ENCODE measurements at places on chromosomes 12 and 14.

DNA sequence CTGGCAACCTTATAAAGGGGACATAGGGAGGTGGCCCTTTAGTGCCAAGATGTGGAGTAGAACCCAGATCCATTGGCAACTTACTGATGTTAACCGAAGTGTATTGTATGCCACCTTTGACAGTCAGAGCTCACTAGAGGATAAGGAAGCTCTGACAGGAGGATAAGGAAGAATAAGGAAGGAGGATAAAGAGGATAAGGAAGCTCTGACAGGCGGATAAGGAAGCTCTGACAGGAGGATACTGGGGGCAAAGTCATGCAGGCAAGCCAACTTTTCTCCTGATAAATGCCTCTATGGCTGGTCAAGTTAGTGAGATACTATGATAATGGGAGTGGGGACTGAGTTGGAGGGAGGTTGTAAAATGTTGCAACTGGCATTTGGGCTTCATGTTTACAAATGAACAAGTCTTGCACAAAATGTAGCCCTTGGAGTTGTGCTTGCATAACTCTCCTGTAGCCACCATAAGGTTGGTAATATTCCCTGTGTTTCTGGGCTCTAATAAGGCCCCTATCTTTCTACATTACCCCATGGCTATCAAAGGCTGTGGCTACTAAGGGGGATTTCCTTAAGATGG, 17.7 kb upstream of the DHRS2 start:
- no peak for DNase-seq

DNA sequence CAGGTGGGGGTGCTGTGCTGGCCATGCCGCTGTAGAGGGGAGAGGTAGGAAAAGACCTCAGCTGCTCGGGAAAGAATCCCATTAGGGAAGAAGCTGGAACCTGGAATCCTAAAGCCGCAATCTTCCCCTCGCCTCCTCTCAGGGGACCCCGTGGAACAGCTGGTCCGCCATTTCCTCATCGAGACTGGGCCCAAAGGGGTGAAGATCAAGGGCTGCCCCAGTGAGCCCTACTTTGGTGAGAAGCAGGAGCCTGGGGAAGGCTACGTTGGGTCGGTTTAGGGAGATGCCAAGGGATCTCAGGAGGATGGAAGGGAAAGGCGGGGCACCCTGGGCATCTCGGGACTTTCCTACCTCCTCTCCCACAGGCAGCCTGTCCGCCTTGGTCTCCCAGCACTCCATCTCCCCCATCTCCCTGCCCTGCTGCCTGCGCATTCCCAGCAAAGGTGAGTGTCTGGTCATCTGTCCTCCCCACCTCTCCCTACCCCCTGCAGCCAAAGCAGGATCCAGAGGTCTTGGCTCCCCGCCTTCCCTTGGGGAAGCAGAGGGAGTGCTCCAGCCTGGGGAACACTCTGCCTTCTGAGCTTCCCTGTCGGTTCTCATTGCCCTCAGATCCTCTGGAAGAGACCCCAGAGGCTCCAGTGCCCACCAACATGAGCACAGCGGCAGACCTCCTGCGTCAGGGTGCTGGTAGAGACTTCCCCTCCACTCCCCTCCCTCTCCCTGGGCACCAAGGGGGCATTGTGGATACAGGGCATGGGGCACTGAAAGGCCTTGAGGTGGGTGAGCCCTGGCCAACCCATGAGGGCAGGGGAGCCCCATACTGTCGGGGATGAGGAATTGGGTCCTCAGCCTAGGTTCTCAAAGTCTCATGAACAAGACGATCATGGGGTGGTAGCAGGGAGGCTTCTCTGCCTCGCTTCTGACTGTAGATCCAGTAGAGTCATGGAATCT, 12.4 kb downstream of the TNS2 start:
- no peak for DNase-seq

GRCh38 chr14:39154594-39155189, 15.4 kb downstream of the TRAPPC6B start:
- DNase-seq = no peak

GRCh38 chr14:100329233-100330006, 6.3 kb downstream of the SLC25A47 start:
- DNase-seq = no peak

DNA sequence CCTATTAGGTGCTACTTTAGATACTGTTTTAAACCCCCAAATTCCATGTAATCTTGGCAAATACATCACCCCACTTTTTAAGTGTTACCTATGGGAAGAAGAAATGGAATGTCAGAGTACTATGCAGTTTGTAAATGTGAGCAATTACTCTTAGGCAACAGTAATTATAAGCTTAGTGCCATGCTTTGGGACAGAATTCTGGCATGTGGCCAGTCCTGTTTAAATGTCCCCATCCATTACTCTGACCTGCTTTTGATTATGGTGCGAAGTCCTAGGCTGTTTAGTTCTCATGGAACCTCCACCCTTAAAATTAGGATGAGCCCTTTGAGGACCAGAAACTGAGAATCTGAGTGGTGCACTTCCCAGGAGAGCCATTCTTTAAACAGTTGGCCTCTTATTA, 321.4 kb upstream of the RGS6 start:
- DNase-seq = no peak

DNA sequence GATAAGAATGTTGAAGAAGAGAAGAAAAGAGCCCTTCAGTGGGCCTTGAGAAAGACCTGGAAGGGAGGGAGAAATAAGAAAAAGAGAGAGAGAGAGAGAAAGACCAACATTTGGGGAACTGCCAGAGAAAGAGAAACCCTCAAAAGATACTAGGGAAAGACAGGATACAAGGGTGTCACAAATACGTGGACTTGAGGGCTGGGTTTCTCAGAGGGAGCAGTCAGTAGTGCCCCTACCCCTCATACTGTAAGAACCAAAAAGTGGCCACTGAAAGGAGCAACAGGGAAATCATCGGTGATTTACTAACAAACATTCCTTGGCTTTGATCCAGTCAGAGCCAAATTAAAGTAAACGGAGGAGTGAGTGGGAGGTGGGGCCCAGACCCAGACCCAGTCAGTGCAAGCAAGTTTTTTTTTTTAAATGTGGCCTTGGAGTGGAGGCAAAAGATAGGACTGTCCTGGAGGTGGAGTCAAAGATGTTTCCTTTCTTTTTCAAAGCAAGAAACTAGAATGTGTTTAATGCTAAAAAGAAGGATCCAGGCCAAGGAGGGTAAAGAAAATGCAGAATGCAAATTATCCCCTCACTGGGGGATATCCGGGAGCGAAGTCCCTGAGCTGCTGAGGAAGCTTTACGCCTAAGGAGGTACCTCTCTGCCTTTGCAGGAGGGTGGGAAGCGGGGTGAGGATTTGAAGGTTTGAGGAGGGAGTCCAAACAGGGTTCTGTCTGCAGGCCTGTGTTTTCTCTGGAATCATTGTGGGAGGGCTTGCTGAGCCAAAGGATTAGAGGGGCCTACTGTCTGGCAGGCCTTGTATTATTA, 143.5 kb upstream of the AMIGO2 start:
- DNase-seq = no peak

GRCh38 chr12:55965941-55966407, at the start of gene PMEL:
Gene PMEL, minus strand, starts transcription at chr12:55966042. Its CDS starts 31 bp downstream, at chr12:55966011.
- DNase-seq = no peak

DNA sequence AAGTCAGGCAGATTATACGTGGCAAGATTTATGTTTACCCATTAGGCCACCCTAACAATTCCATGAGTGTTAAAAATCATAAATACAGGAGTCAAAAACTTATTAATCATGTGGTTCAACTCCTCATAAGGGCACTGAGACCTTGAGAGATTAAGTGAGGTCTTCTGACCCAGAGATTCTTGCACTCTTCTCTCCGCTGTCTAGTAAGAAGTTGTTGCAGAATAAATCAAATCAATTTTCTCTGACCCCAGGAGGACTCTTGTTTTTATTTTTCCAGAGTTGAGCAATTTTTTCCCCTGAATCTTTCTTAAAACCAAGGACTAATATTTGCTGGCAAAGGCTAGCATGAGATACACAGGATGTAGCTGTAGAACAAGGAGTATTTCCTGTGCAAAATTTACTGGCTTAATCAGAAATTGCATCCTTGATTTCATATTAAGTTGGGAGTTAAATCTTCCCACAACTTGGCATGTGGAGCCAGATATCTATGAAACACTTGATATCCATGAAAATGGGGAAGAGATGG, 90.9 kb upstream of the PTHLH start:
- DNase-seq = no peak

- no peak for DNase-seq
Measured at GRCh38 chr14:44896275-44897040, 65.3 kb downstream of the KLHL28 start.

GRCh38 chr14:99562856-99563748, 40.9 kb downstream of the CCDC85C start:
- no peak for DNase-seq

DNA sequence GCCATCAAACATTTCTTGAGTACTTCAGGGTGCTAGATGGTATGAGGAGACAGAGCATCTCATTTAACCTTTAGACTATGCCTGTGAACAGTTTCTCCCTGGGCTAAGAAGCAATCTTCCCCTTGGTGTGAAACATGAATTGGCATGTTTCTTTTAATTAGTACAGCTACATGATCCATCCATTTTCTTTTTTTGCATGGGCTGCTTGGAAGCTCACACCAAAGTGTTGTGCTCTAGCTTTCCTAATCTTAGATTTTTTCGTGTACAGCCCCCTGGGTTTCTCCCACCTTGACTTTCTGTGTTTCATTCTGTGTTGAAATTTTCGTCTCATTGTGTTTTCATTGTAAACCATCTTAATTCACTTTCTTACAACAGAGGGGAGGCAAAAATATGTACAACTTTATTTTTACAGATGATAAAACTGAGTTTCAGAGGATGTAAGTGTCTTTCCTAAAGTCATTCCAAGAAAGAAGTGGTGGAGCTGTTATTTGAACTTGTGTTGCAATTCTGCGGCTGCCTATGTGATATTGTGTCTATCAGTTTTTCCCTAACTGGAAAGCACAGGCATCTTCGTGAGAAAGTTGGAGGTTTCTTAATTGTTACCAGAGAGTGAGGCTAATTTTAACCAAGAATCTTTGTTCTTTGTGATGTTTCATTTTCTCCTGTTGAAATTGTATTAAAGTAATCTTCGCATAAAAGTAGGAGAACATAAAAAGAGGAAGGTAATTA, 64.5 kb downstream of the DAAM1 start:
- DNase-seq = no peak

DNA sequence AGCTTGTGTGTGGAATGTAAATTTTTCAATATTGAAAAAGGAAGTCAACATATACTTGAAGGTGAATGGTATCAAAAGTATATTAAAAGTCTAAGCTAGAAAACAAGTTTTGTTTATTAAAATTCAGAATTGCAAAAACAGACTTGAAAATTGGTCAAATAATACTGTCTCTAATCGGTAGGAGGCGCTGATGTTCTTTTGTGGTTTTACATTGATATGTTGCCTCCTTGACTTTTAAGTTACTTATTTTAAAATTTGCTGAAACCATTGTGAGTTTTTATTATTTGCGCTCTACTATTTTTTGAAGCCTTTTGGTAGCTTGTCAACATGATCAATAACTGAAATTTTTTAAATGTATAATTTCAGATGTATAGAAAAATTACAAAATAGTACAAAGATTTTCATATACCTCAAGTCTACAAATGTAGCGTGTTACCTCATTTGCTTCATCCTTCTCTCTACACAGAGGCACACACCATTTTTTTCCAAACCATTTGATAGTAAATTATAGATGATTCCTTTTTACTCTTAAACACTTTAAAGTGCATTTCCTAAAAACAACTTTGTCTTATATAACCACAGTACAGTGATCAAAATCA, 6.9 kb downstream of the RTRAF start:
- DNase-seq = no peak

- DNase-seq = no peak
Measured at GRCh38 chr12:104725610-104726009, 232.5 kb downstream of the SLC41A2 start.

GRCh38 chr14:56555921-56556570, 23.6 kb upstream of the TMEM260 start:
- no peak for DNase-seq

DNA sequence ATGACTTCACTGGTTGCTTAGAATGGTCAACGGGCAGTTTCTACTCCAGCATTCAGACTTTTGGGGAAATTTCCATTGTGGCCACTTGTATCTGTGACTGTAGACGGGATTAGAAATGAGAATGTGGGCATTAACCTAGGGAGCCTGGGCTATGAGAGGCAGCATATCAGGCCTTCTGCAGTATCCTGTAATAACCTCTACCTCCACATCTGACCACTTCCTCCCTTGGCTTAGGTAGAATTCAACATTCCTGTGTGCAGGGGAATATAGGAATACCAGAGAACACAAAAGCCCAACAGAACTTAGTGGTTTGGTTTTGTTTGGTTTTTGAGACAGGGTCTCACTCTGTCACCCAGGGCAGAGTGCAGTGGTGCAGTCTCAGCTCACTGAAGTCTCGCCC, 76.4 kb upstream of the HOXC13 start:
- no peak for DNase-seq

DNA sequence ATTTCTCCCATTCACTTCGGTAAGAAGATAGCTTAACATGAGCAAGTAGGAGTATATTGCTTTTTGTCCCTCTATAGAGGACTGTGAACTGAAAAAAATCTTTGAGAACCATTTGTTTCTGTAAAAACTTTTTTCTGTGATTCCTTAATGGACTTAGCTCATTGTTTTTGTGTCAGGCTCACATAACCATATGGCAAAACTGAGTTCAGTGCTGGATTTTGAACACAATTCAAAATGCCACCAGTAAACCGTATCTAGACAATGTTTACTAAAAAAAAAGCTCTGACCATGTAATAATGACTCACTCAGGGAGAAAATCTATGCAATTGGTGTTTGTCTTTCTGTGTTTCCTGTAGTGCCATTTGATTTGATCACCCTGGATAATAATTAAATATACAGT, 5.2 kb downstream of the TRHDE start:
- DNase-seq = no peak

- no peak for DNase-seq
Measured at GRCh38 chr14:55926007-55926406, 192.2 kb upstream of the PELI2 start.

DNA sequence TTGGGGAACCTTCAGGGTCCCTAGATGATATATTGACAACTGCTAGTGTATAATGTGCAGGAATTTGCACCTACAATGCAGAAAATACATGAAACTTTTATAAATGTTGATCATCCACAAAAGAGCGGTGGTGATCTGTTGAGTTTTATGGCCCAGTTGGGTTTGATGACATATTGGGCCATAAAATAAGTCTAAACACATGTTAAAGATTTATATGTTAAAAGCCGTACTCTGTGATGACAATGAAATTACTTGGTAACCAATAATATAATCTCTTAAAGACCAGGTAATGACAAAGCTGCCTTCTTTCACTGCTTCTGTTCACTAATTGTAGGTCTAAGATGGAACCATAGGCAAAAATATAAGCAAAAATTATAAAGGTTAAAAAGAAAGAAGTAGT, 61.6 kb downstream of the TMTC1 start:
- DNase-seq = no peak
